Retinal pigment epithelial cell (primary cell): ENCODE measurements at places on chromosomes 2 and 18.

- no peak for DNase-seq
These were observed 1033.5 kb upstream of the TMEFF2 start for GRCh38 chr2:193228276-193228675.

- DNase-seq, result no peak
These were observed 102.7 kb downstream of the CDCA7 start for GRCh38 chr2:173457366-173457765.

DNA sequence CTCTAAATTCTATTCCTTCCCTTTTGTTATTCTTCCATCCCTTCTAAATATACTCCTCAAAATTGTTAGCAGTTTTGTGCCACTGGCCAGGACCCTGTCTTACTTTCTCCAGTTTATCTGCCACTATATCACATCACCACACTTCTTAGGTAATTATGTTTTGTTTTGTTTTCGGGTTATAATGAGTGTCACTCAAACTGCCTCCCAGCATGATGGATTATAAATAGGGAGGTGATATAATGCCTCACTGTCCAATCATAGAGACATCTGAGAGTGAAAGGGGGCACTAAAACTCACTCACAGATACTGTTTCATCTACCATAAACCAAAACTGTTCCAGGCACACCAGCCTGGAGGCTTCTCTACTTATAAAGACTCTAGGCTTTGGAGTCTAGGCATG lies 3.5 kb downstream of the RSAD2 start:
- DNase-seq, result no peak

DNA sequence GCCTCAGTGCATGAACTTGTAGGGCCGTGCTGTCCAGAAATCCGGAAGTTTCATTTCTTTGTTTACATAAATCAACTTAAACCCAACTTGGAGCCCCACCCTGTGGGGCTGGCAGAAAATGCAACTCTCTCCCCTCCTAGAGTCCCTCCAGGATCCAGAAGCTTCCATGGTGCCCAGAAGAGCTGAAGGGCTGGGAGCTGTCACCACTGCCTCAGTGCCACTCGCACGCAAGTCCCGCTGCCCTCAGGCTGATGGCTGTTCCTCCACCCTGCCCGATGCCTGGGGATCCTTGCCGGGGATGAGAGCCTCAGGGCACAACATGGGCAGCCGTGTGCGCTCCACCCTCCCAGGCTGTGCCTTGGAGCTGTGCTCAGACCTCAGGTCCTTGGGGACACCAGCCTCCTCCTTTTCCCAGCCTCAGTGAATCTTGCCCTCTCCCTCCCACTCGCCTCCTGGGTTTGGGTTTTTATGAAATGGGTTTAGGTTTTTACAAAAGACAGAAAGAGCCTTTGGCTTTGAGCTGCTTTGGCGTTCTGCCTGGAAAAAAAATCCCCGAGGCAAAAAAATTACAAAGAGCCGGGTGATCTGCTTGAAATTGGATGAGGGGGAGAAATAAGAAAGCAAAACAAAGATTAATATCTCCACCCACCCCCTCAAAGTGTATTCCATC lies 155.2 kb downstream of the TWIST2 start:
- DNase-seq, result no peak

GRCh38 chr2:191728750-191729624 lies 51.1 kb downstream of the NABP1 start:
- DNase-seq, result no peak

DNA sequence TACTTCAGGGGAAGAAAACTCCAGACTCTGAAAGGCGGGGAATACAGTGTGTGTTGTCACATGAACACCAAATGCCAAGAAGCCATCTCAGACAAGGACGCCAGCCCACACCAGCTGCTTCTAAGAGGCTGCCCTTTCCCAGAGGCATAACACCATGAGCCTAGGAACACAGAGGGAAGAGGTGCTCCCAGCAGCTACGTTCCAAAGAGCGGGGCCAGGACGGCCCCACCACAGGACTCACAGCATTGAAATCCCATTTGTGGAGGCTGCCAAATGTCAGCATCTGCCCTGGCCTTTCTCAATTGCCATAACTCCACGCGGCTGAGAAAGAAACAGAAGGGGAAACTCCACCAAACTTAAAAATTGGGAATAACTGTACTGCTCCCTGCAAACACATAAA lies 20.1 kb upstream of the ID2 start:
- DNase-seq, result no peak

DNA sequence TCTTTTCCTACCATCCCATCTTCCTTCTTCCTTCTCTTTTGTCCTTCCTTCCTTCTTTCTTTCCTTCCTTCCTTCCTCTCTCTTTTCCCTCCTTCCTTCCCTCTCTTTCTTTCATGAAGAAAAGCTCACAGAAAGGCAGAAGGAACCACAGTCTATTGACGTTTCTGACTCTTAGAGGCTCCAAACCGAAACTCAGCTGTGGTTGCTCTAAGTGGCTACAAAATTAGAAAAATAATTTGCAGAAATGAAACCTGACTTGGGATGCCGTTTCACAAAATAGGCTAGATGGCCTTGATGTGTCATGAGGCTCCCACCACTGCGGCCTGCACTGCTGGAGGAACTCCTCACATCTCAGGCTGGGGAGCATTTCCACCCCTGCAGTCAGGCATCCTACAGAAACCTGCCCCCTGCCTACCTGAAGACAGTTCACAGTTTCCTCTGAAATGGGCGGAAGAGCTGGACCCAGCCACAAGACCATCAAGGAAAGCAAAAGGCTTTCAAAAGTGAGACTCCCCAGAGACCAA lies 165.6 kb downstream of the SMAD7 start:
- no peak for DNase-seq

DNA sequence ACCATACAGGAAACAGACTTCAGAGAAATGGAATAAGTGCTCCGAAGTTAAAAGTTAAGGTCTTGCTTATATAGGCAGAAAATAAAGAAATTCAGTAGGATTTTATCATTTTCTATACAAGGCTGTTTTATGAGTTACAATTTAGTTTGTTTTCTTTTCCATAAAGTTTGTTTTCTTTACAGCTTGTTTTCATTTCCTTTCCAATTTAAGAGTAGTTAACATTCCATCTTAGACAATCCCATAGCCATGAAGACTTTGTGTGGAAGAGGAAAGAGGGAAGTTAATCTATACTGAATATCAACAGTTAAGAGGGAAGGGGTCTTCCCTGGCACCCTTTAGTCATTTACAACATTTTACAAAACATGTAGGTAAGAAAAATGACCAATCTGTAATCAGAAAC lies 26.5 kb downstream of the TTC32 start:
- no peak for DNase-seq

DNA sequence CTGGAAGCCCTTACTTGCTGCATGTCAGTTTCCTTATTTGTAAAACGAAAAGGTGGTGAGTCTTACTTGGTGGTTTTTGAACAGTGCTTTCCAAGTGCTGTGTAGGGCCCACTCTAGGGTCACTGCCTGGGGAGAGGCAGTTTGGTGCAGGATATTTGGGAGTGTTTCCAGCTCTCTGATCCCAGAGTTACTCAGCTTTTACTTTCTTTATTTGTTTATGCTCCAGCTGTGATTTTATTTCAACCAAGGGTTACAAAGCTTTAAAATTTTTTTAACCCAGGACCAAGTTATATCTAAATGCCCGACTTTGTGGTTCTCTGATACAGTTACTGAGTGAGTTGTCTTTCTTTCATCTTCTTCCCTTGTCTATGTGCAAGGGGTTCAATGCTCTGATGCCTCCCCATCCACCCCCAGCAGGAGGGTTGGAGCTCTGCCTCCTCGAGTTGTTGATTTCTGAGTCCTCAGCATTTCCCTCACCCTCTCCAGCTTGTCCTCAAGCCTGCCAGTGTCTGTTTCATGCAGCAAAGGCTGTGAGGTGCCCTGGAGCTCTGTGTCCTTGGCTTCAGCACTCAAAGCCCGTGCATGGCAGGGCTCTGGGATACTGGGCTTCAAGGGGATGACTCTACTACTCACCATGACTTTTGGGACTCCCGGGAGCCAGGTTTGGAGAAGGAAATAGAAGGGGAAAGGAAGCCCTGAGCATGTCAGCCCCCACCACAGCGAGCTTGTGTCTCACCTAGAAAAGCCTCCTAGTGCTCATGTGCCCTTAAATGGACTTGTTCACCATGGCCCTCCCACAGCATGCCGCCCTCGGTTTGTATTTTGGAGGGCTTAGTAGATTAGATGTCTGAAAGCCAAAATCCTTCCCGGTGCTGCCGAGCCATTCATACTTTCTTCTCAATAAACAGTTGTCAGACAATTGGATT lies 236.8 kb downstream of the SETBP1 start:
- no peak for DNase-seq

GRCh38 chr2:191228861-191229260 lies 16.3 kb upstream of the MYO1B start:
- no peak for DNase-seq
